ENCODE measurements at places on chromosomes 1 and 21.

DNA sequence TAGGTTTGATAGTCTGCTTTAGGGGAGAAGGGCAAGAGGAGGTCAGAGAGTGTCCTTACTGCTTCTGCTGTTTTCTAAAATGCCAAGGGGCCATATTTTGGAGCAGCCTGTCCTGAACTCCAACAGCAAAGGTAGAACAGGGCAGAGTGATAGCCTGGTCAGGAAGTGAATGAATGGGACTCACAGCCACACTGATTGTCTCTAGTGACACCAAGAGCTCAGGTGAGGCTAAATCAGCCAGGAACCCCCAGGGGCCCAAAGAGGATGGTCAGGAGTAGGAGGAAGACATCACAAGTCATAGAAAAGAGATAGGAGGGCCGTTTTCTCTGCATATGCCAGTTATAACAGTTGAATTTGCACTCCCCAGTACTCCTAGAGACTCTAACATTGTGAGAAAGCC, 97.4 kb upstream of the DUSP10 start:
- no peak for DNase-seq

DNA sequence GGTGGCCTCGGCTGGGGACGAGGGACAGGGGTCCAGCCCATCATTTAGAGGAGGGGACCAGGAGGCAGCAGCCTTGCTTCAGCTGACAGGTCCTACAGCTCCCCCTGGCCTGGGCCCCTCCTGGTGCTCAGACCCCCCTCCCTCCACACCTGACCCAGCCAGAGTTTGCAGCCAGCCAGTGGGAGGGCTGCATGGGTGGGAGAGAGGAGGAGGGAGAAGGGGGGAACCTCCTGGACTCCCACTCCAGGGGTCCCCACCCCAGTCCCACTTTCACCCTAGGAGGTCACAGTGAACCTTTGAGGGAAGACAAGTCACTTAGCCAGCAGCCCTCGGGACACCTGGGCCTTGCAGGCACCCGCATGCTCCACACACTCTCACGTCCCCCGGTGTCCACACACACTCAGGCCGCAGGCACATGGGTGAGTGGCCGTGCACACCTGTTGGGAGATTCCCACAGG, 108.9 kb upstream of the ZBTB40 start:
- DNase-seq = no peak

DNA sequence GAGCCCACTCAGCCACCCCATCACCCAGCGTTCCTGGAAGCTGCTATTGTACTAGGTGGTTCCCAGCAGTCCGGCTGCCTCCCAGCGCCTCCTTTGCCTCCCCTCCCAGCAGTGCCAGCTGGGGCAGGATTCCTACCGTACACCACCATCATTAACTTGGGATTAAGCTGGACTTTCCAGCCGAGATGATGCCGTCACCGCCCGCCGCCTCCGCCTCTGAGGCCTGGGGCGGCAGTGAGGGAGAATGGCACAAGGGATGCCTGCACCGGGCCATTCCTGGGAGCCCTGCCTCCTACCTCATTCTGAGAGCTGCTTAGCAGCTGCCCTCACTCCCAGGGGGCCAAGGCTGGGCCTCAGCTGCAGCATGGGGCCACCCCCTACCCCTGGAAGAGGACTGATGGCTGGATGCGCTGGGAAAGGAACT, 13.2 kb downstream of the CNTN2 start:
- no peak for DNase-seq

GRCh38 chr1:68370101-68370915, 79.4 kb downstream of the RPE65 start:
- DNase-seq = no peak

DNA sequence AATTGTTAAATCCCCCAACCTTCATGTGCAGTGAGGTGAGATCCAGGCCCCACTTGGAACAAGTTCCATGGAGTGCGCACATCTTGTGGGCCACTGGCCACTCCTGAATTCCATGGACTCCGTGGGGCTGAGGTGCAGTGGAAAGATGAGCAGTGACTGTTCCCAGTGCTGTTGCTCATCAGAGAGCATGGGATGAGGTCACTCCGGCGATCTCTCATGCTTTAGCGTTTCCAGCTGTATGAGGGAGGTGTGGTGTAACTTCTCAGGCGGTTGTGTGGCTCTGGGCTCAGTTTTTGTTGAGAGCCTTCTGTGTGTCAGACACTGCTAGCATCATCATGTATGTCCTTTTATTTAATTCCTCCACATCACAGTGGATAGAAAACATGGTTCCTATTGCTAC, 96.2 kb downstream of the GALNT2 start:
- no peak for DNase-seq

DNA sequence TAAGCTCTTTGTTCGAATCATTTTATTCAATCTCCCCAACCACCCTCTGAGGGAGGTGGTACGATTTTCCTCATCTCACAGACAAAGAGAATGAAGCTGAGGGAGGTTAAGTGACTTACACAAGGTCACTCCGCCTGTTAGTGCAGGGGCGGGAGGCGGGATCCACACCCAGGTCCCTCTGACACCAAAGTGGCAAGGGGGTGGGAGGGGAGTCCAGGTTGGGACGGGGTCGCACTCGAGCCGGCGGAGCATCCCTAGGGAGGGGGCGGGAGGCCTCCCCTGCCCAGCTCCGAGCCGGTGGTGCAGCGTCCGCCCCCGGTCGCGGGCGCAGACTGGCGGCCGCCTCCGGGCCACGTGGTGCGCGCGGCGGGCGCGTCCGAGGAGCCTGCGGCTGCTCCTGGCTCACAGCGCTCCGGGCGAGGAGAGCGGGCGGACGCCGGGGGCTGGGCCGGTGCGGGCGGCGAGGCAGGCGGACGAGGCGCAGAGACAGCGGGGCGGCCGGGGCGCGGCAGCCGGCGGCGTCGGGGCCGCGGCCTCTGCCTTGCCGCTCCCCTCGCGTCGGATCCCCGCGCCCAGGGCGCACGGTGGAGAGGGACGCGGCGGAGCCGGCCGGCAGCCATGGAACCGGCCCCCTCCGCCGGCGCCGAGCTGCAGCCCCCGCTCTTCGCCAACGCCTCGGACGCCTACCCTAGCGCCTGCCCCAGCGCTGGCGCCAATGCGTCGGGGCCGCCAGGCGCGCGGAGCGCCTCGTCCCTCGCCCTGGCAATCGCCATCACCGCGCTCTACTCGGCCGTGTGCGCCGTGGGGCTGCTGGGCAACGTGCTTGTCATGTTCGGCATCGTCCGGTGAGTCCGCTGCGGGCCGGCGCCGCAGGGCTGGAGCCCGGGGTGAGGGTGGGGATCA, at the start of gene OPRD1:
Gene OPRD1, plus strand, starts transcription at position 405 of the 903 bp plus-strand sequence. Its CDS starts 214 bp downstream, at position 619.
- DNase-seq = no peak

DNA sequence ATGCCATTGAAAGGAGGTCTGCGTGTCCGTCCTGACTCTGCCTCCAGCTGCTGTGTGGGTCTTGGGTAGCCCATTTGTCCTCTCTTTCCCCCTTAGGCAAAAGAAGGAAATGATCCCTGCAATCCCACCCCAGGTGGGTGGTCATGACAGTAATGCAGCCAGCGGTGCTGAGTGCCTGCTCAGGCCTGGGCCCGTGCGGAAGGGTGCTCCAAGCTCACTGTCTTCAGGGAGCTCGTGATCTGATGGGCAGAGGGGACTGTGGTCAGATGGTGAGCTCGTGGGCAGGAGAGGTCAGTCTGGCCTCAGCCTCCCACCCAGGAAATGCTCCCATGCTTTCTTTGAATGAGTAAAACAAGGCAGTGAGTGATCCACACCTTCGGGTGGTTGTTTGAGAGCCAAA, 35.3 kb upstream of the TTC4 start:
- no peak for DNase-seq
